ENCODE measurements at places on chromosomes 6 and 20. TPM values are rescaled to one million over a fixed set of nuclear protein-coding genes. Genes with fewer than 3 reads are reported as not detected.

ZSCAN9 gene
- 35.2 TPM for polyA plus RNA-seq

RIMS4 gene
- 0.04 TPM for polyA plus RNA-seq

PIGT gene
- 30.9 TPM for polyA plus RNA-seq

HEY2 gene
- polyA plus RNA-seq: not detected

RBBP8NL gene
- polyA plus RNA-seq: not detected

GRCh38 chr6:169763308-169763707, 11.9 kb downstream of the ERMARD start:
- no peak for DNase-seq

GRCh38 chr6:118080547-118080946, 173.5 kb downstream of the SLC35F1 start:
- no peak for DNase-seq

DNA sequence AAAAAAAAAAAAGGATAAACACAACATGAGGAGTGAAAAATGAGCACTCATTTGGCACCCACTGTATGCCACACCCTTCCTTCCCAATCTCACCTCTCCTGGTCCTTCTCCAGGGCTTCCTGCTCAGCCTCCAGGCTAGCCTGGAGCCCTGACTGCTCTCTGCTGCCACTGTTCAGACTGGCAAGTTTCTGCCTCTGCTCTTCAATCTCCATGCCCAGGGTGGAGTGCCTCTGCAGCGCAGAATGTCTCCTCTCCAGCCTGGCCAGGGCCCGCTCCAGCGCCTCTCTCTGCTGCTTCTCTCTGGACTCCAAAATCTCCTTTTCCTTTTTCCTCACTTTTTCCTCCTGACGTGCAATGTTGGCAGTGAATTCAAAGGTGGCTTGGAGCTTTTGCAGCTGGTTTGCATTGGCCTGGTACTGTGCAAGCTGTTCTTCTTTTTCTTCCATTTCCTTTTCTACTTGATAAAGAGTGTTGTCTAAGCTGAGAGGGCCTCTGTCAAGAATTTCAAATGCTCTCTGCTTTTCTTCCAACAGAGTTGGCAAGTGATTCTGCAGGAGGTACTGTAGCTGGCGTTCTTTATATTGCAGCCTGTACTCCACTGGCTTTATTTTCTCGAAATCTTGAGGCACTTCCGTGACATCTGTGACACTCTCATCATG, 194.4 kb downstream of the KIF16B start:
- no peak for DNase-seq

DNA sequence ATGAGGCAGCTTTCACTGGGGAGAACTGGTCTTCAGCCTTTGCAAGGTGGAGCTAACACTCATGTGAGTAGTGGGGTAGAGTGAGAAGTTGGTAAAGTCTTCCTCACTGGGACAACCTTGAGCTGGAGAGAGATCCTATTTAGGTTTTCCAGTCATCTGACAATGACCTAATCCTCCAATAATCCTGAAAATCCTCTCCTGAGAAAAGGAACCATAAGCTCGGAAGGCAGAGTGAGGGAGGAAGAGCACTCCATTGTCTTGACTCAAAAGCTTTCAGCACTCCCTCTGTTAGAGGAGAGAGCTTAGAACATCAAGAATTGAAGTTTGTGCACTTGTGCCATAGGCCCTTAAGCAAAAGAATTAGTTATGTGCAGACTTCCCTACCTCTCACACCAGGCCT, 77.8 kb downstream of the TRAM2 start:
- DNase-seq: no peak

DNA sequence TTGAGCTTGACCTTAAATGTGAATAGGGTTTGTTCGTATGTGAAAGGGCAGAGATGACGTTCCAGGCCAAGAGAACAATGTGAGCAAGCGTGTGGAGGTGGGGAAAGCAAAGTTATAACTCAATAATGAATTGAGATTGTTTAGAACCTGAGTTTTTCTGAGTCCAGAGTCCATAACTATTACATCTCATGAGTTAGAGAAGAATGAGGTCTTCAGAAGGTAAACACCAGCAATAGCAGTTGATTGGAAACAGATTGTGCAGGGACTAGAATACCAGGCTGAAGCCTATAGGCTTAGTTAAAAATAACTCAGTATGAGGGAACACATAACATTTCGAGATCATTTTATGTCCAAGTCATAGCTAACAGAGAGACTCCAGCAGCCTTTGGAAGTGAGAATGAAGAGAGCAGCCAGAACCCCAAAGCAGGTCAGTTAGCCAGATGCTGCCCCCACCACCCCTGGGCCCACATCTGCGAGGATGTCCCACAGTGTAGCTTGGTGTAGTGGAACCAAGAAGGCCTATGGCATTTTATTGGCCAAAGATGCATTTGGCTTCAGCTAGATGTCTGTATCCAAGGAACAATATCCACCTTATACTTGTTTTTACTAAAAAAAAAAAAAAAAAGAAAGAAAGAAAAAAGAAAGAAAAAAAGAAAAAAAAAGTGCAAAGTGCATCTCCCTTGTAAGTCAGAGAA, 121.7 kb downstream of the TNFRSF21 start:
- DNase-seq: no peak

GRCh38 chr6:97175806-97176205, 107.2 kb downstream of the MMS22L start:
- no peak for DNase-seq

DNA sequence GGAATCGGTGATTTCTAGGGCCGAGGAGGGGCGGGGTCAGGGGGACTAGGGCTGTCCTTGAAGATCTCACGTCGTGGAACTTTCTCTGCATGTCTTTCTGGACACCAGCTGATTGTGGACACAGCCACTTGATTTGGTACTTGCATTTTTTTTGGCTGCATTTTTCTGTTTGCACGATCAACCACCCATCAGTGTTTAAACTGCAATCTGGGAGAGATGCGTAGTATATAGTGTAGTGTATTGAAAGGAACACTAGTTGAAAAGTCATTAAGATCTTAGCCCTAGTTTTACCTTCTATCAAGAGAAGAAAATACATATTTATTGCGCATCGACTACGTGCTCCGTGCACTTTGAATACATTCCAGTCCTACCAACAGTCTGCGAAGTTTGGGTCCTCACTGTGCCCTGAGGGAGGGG, 657 bp downstream of the NT5DC1 start:
- peak; percentile 58 for DNase-seq

DNA sequence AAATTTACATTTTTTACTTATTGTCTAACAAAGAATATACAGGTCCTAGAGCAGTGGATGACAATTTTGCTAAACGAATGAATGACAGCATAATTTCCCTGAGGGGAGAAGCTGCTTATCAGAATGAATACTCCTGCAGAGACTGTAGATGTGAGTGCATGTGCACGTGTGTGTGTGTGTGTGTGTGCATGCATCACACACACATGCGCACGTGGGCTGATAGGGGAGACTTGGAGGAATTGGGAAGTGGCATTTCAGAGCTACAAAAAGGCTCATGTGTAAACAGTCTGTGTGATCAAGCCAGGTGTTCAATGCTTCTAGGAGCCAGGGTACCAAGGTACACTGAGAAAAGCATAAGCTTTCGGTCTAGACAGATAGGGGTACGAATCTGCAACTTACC, 93.5 kb upstream of the SASH1 start:
- DNase-seq: no peak

DNA sequence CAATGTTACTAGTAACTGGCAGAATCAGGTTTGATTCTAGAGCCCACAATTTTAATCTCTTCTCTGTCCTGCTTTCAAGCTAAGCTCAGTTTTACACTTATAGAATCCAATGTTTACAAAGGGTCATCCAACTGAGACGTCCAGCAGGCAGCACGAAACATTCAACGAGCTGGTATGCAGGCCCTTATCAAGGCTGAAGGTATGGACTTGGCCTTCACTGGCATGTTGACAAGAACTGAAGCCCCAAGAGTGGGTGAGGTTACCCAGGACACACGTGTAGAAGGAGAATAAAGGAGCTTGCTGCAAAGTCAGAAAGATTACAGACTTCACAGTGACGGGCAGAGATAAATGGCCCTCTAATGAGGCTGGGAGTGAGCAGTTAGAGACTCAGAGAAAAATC, 187.4 kb downstream of the KIF16B start:
- DNase-seq: no peak

GRCh38 chr6:154187714-154188113, 148.7 kb downstream of the OPRM1 start:
- DNase-seq: no peak

DNA sequence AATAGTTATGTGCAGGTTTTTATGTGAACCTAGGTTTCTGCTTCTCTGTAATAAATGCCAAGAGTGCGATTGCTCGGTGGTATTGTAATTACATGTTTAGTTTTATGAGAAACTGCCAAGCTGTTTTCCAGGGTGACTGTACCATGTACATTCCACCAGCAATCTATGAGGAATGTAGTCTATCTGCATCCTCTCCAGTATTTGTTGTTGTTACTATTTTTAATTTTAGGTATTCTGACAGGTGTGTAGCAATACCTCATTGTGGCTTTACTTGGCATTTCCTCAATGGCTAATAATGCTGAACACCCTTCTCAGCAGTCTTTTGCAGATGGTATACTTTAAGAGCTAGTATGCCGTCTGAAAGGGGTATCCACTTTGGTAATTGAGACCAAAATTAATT, 142.1 kb downstream of the BMP2 start:
- DNase-seq: no peak

All from K562 (cell line).